Esophagus squamous epithelium (tissue), 5 donors: ENCODE measurements at places on chromosomes 1 and 21.

- DNase-seq: no peak
Observed at GRCh38 chr1:218585511-218586184, 240.5 kb downstream of the TGFB2 start.

DNA sequence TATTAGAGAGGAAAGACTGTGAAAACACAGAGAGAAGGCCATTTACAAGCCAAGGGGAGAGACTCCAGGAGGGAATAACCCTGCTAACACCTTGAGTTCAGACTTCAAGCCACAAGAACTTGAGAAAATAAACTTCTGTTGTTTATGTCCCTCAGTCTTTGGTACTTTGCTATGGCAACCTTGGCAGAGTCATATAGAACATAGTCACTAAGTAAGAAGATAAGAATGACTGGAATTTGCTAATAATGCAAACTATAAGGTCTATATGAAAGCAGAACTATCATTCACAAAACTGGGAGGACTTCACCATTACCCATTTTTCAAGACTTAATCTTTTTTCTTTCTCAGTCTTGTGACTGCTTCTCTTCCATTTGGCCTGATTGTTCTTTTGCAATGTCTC, 767.3 kb upstream of the ADAMTS5 start:
- no peak for DNase-seq

- no peak for DNase-seq
Observed at GRCh38 chr1:196538473-196538872, 69.8 kb downstream of the KCNT2 start.

- no peak for DNase-seq
Observed at GRCh38 chr21:38297194-38297631, 40.4 kb downstream of the KCNJ15 start.

DNA sequence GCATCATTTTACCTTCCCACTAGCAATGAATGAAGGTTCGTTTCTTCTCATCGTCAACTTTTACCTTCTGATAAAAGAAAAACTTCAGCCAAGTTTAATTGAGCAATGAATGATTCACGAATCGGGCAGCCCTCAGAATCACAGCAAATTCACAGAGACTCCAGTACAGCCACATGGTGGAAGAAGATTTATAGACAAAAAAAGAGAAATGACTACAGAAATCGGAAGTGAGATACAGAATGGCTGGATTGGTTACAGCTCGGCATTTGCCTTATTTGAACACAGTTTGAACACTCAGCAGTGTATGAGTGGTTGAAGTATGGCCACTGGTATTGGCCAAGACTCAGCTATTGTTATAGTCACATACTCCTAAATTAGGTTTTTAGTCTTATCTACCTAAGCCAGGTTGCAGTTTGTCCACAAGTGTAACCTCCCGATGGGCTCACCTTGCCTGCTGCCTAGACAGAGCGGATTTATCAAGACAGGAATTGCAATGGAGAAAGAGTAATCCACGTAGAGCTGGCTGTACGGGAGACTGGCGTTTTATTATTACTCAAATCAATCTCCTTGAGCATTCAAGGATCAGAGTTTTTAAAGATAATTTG, 15.3 kb downstream of the AK4 start:
- DNase-seq: no peak

GRCh38 chr1:17539477-17540254, at the start of gene ARHGEF10L:
TSS of gene ARHGEF10L (plus strand) at chr1:17539698. CDS start at chr1:17580596, 40,898 bp downstream.
- DNase-seq: no peak

GRCh38 chr1:183604038-183604808, 14.0 kb upstream of the NCF2 start:
- DNase-seq: no peak

DNA sequence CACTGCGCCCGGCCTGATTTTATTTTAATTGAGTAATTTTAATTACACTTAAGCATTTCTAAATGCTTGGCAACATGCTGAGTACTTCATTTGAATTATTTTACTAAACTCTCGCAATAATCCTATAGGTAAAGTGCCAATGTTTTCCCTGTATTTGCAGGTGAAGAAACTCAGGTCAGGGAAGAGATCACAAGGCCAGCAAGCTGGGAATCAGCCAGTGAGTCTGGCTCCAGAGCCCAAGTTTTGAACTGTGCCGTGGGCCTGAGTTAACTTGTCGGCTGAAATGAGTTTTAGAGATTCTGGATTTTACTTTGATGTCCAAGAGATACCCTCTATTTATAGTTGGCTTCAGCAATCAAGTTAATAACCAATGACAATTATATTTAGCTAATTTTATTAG, 141.4 kb downstream of the CNIH3 start:
- no peak for DNase-seq

DNA sequence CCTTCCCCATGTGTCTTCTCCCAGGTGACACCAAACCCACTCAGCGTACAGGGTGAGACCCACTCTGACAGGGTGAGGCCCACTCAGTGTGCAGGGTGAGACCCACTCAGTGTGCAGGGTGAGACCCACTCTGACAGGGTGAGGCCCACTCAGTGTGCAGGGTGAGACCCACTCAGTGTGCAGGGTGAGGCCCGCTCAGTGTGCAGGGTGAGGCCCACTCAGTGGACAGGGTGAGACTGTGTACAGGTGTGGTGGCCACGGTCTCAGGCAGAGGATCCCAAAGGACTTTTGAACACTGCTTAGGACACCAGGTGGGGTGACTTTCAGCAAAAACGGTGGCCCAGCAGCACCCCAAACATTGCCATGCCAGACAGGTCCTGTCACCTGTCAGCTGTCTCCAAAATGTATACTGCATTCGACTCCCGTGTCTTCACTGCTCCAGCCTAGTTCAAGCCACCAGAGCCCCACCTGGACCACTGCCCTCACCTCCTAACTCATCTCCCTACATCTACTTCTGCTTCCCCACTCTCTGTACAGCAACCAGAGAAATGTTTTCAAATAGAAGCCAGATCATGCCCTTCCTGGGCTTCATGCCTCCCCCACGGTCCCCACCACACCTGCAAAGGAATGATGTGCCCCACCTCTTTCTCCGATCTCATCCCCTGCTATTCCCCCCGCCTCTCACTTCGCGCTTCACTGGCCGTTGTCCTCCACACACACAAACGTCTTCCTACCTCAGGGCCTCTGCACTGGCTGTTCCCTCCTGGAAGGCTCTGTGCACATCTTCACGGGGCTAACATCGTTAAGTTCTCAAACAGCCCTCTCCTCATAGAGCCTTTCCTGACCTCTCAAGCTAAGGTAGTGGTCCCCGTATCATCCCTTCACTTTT, 52.1 kb downstream of the ACBD3 start:
- DNase-seq: no peak

- no peak for DNase-seq
Observed at GRCh38 chr21:44856131-44856530, 17.4 kb downstream of the PTTG1IP start.

GRCh38 chr1:56477164-56478111, 101.9 kb downstream of the PLPP3 start:
- no peak for DNase-seq

DNA sequence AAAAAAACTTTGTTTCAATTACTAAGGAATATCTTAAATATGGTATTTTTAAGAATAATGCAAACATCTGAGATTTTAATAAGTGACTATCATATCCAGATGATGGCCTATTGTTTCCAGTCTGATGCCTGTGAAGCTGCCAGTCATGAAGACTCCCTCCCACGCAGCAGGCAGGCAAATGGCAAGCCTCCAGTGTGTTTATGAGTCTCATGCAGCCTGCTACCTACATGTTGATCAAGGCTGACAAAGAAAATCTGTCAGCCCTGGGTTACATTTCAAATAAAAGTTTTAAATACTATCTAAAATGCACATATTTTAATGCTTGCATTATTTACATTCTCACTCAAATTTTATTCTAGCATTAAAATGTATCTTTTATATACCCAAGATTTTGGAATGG, 137.6 kb upstream of the RNPC3 start:
- DNase-seq: no peak

DNA sequence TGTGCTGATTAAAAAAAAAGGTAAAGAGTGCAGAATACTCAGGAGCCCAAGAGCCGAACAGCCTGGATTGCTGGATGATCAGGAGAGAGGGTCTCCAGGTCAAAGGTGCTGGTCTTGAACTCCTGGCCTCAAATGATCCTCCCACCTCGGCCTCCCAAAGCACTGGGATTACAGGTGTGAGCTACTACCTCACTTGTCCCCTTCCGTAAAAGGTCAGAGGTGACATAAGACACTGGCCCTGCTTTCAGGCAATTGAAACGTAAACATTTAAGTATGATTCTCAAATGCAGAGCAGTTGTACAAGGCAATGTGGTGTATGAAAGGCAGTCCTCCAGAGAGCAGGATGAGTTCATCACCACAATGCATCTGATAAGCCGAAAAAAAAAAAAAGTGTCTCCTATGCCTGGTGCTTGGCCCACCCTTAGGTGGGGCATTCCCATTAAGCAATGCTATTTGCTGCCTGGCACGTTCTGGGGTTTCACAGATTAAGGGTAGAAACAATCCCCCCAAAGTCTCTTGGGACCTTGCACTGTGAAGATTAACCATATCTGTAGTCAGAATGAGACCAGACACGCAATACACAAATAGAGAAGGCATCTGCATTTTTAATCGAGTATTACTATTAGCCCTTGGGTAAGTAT, 47.7 kb downstream of the PARP1 start:
- DNase-seq: no peak

GRCh38 chr21:45849651-45850050, 131.9 kb upstream of the COL6A1 start:
- DNase-seq: no peak
